Left renal cortex interstitium (tissue), 4 donors: ENCODE measurements at places on chromosomes 7 and 10. TPM values are rescaled to one million over a fixed set of nuclear protein-coding genes. Genes with fewer than 3 reads are reported as not detected.

DNA sequence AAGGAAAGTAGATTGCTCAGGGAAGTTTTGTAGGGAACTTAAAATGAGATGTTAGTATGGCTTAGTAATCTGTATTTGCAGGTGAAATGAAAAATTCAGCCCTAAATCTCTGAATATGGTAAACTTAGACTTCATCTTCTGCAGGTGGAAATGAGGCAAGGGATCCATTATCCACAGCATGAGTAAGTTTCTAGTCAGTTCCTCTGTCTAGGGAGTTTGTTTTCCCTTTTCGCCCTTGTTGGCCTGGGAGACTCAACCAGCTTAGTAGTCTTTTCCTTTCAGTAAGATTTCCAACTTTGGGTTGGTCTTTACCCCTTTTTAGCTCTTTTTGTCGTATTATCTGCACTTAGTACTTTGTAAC is 65.6 kb downstream of the ZEB1 start:
- DNase-seq = no peak

- DNase-seq = no peak
Observed at GRCh38 chr10:6321880-6322279, 119.1 kb downstream of the PFKFB3 start.

The CRHR2 gene
- not detected for polyA plus RNA-seq

The STK31 gene
- polyA plus RNA-seq = 1.0 TPM
